ENCODE measurements at places on chromosomes 2 and 18. TPM values are rescaled to one million over a fixed set of nuclear protein-coding genes. Genes with fewer than 3 reads are reported as not detected.

GAREM1 gene
- total RNA-seq: 14.9 TPM

GRCh38 chr2:14743861-14744260, 111.3 kb downstream of the LRATD1 start:
- no peaks in the 10 kb centered on the region for H3K36me3 ChIP-seq
- DNase-seq: no peak
- H3K27ac ChIP-seq: no peak overlapping the region
- no peaks in the 10 kb centered on the region for H3K27me3 ChIP-seq
- H3K4me1 ChIP-seq: no peaks in the 10 kb centered on the region
- H3K4me3 ChIP-seq: no peak overlapping the region

DNA sequence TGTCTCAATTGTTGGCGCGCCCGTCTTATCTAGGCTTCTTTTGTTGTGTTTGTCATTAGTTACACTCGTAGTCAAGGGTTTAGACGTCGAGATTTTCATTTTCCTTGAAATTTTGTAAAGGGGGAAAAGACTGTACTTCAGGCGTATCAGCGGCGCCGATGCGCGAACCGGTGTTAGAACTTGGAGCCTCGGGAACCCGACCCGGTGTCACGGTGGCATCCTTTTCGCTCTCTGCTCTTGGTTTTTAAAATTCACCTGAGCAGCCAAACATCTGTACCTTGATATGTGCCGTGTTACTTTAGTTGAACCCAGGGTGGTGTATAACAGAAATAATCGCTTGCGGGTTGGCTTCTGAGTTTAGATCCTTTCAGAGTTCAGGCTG, 643 bp downstream of the RMC1 start:
- no peak for DNase-seq
- peak overlapping the region; percentile 90 for H3K4me3 ChIP-seq
- H3K4me1 ChIP-seq: no peaks in the 10 kb centered on the region
- no peaks in the 10 kb centered on the region for H3K27me3 ChIP-seq
- H3K36me3 ChIP-seq: no peaks in the 10 kb centered on the region
- H3K27ac ChIP-seq: peak overlapping the region; percentile 9

DNA sequence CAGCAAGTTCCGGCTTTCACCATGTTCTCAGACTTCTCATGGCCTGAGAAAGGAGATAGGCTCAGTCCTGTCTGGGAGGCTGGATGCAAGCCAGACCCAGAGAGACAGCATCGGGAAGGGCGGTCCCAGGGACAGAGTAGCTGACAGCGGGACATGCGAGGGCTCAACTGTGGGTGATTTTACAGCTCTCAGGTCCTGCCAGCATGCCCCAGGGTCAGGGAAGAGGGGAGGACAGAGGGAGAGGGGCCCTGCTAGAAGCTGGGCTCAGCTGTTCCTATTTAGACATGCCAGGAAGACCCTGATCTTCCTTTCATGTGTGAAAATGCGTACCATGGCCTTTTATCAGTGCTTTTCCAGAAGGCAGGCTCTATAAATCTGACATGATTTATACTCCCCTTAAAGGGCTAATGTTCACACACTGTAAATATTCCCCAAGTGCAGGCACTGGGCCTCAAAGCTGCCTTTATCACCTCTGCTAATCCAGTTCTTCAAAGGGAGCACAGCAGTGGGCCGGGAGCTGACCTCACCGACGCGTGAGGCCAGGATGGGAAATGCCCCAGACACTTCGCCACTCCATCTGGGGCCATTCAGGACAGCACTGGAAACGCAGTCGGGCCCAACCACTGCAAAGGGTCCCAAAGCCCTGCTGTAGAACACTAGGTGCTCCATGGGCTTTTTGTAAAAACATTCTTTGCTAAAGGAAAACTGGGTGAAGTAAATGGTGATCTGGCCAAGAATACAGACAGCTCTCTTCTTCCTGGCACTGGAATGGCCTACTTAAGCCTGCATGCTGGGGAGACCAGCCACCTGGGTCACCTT, 96.1 kb upstream of the LMAN1 start:
- H3K27ac ChIP-seq: no peak overlapping the region
- H3K27me3 ChIP-seq: no peaks in the 10 kb centered on the region
- H3K36me3 ChIP-seq: no peaks in the 10 kb centered on the region

- DNase-seq: peak; percentile 26
- H3K27ac ChIP-seq: no peak overlapping the region
- H3K4me3 ChIP-seq: no peak overlapping the region
- no peaks in the 10 kb centered on the region for H3K4me1 ChIP-seq
- H3K36me3 ChIP-seq: no peaks in the 10 kb centered on the region
Observed at GRCh38 chr2:179410552-179411356, 146.1 kb upstream of the SESTD1 start.

AGAP1 gene
- 16.1 TPM for total RNA-seq

DNA sequence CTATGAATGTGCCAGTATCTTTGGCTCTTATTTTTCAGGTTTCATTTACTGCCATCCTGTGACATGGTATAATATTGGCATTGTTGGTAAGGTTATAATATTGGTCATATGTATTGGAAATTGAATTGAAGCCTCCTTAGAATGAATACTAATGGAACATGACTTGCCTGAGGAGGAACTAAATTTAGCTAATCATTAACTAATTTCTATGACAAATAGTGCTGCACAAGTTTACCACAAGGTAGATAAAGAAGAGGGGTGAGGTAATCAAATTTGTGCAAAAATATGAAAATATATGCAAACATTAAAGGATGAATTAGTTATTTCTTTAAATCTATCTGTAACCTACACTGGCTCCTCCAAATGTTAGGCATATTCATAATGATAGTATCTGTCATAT, 43.2 kb upstream of the ORC2 start:
- no peaks in the 10 kb centered on the region for H3K36me3 ChIP-seq
- no peak overlapping the region for H3K27ac ChIP-seq
- H3K27me3 ChIP-seq: no peaks in the 10 kb centered on the region

MSTN gene
- 0.34 TPM for total RNA-seq

UGT1A8 gene
- total RNA-seq: not detected

PUS10 gene
- total RNA-seq: 5.6 TPM

LYPD6B gene
- 16.8 TPM for total RNA-seq

IL1RL1 gene
- total RNA-seq: 1.3 TPM

POTEC gene
- not detected for total RNA-seq

DNA sequence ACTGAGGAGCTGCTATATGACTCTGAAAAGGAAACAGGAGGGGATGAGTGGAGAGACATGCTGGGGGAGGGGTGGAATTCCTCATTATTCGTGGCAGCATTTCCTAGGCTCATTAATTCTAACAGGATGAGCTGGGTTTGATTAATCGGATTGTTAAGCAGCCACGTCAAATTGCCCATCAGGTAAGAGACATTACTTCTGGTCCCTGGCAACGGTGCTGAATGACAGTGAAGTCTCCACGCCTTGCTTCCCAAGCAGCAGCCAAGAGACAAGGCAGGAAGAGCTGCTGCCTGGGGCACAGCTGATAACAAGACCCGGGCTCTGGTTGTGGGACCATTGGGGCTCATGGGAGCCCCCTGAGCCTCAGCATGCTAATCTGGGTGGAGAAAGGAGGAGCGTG, 86.6 kb downstream of the MARCHF4 start:
- H3K27me3 ChIP-seq: no peaks in the 10 kb centered on the region
- DNase-seq: no peak
- H3K4me1 ChIP-seq: no peaks in the 10 kb centered on the region
- no peak overlapping the region for H3K27ac ChIP-seq
- H3K36me3 ChIP-seq: no peaks in the 10 kb centered on the region

GRCh38 chr2:73187549-73187948, 14.8 kb upstream of the NOTO start:
- no peak for DNase-seq
- no peak overlapping the region for H3K4me3 ChIP-seq
- H3K36me3 ChIP-seq: no peaks in the 10 kb centered on the region

KCNG2 gene
- total RNA-seq: not detected

- H3K4me1 ChIP-seq: no peaks in the 10 kb centered on the region
- H3K36me3 ChIP-seq: no peaks in the 10 kb centered on the region
- H3K27ac ChIP-seq: no peak overlapping the region
- H3K4me3 ChIP-seq: no peak overlapping the region
Observed at GRCh38 chr18:73719611-73720010, 428.0 kb downstream of the FBXO15 start.

DNA sequence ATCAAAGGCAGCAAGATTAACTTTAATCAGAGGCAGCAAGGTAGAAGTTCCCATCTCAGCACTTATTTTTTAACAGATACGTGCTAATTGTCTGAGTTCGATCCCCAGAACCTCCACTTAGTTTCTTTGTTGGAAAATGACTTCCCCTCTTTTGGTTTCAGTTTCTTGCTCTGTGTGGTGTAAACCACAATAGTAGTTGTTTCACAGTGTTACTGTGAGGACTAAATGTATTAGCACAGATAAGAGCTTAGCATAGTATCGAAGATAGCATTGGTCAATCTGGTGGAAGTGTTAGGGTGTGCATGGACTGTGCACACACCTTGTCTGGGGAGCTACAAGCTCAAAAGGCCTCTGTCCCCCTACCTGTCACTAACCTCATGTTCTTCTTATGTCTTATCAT, 988.3 kb upstream of the GYPC start:
- no peaks in the 10 kb centered on the region for H3K27me3 ChIP-seq
- no peak overlapping the region for H3K4me3 ChIP-seq
- no peaks in the 10 kb centered on the region for H3K4me1 ChIP-seq
- DNase-seq: no peak
- H3K27ac ChIP-seq: no peak overlapping the region

GRCh38 chr2:5674026-5674340, 18.2 kb upstream of the SOX11 start:
- DNase-seq: no peak
- H3K4me3 ChIP-seq: no peak overlapping the region
- no peak overlapping the region for H3K27ac ChIP-seq

- no peak overlapping the region for H3K4me3 ChIP-seq
- no peaks in the 10 kb centered on the region for H3K36me3 ChIP-seq
- H3K27ac ChIP-seq: peak overlapping the region; percentile 46
- H3K27me3 ChIP-seq: no peaks in the 10 kb centered on the region
Observed at GRCh38 chr18:59006461-59007067, 133.1 kb upstream of the SEC11C start.

GRCh38 chr2:22991844-22992243, 393.1 kb upstream of the KLHL29 start:
- H3K4me1 ChIP-seq: no peaks in the 10 kb centered on the region
- no peak overlapping the region for H3K4me3 ChIP-seq
- H3K27ac ChIP-seq: no peak overlapping the region
- DNase-seq: no peak

METAP1D gene
- 11.6 TPM for total RNA-seq

SEC11C gene
- 711 TPM for total RNA-seq

- H3K27me3 ChIP-seq: no peaks in the 10 kb centered on the region
- DNase-seq: no peak
- no peak overlapping the region for H3K27ac ChIP-seq
- no peaks in the 10 kb centered on the region for H3K36me3 ChIP-seq
- no peaks in the 10 kb centered on the region for H3K4me1 ChIP-seq
Observed at GRCh38 chr18:60295674-60296073, 76.9 kb downstream of the MC4R start.

- peak overlapping the region; percentile 49 for H3K27ac ChIP-seq
- no peaks in the 10 kb centered on the region for H3K27me3 ChIP-seq
- no peak overlapping the region for H3K4me3 ChIP-seq
- H3K36me3 ChIP-seq: no peaks in the 10 kb centered on the region
- no peak for DNase-seq
Observed at GRCh38 chr2:26609205-26609631, 31.9 kb downstream of the CIB4 start.

Data from prostate gland (tissue), 2 donors.